ENCODE measurements at places on chromosomes 1 and 21.

DNA sequence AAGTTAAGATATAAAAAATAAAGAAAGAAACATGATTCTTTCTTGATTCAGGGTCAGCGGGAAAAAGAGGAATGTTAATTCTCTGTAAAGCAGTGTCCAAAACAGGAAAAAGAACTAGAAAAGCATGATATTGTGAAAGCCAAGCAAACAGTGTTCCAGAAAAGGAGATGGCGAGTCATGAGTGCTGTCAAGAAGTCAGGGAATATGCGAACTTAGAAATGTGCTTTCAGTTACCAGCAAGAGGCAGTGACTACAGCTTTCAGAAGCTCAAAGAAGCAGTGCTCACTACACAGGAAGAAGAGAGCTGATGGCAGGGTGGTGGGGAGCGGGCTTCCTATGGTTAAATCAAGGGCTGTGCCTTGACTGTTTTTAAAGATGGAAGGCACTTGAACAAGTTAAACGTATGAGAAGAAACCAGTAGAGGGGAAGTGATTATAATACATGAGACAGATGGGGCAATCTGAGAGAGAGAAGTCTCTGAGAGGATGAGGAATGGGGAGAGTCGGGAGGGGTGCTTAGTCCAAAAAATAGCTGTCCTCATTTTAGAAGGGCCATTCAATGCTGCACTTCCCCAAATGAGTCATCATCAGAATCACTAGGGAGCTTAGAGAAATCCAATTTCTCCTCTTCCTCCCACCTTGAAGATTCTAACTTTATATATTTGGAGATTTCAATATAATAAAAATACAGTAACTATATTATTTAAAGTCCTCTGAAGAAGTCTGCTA is 90.4 kb downstream of the KCNK1 start:
- no peak for DNase-seq

GRCh38 chr1:6601049-6601922 is 1.4 kb downstream of the KLHL21 start:
- DNase-seq: no peak

- DNase-seq: no peak
Measured at GRCh38 chr1:116855191-116855619, 54.5 kb upstream of the PTGFRN start.

- no peak for DNase-seq
Measured at GRCh38 chr1:166588741-166589140, 250.5 kb upstream of the POGK start.

- no peak for DNase-seq
Measured at GRCh38 chr1:174841747-174842146, 158.0 kb upstream of the CACYBP start.

- no peak for DNase-seq
Measured at GRCh38 chr1:223487887-223488259, 94.7 kb downstream of the CCDC185 start.

DNA sequence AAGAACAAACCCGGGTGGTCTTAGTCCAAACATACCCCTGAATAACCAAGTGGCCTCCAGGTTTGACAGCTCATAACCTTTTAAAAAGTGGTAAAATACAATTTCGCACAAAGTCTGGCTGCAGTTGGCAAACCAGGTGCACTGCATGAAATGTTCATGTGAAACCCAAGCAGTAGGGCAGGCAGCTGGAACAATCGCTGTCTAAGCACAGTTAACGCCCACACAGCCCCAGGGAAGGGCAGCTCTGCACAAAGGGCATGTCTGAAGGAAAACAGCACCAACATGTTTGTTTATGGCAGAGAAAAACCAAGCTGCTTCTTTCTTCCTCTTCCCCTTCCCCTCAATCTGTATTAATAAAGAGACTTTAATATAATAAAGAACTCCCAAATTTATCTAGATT is 49.5 kb downstream of the KIAA1614 start:
- DNase-seq: no peak

DNA sequence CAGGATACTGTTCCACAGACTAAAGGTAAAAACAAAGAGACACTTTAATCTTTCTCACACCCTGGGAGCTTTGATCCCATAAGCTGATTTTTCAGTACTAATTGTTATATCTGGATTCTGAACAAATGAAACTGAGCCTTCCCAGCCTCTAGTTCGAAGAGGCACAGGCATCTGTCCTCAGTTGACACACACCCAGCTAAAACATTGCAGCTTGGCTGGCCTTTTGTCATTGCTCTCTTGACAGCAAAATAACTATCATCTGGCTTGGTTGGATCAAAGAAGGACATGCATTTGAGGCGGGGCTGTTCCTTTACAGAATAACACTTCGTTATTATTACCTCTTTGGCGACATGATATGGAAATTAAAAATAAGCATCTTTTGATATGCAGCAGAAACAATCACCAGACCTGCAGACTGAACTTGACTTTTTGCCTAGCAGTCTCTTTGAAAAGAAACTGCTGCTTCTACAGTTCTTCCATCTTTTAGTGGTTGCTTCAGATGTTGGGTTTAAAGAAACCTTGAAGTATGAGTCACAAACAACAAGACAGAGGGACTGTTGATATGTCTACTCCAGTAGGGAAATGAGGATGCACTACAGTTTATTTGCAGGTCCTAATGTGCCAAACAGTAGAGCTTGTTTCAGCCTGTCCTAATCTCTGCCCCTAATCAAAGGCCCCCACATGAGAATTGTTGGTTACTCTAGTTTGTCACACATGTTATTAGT is 166.5 kb downstream of the TPR start:
- no peak for DNase-seq

GRCh38 chr21:28308516-28308915 is 684.2 kb downstream of the LTN1 start:
- no peak for DNase-seq

DNA sequence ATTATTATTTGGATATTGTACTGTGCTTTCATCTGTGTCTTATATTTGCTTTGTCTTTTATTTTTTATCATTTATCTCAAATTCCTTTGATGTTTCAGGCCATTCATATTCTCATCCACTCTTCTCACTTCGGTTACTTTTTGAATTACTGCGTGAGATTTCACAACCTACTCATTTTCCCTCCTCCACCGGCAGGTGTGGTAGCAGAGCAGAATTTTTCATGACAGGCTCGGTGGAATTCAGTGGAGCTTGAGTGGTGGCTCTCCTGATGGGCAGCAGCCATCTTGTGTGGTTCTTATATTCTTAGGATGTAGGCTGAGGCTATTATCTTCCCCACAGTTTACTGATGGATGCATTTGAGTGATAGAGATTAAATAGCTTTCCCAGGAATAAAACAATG is 92.3 kb upstream of the IVNS1ABP start:
- no peak for DNase-seq

- no peak for DNase-seq
Measured at GRCh38 chr1:77538956-77539518, 143.4 kb downstream of the ZZZ3 start.

DNA sequence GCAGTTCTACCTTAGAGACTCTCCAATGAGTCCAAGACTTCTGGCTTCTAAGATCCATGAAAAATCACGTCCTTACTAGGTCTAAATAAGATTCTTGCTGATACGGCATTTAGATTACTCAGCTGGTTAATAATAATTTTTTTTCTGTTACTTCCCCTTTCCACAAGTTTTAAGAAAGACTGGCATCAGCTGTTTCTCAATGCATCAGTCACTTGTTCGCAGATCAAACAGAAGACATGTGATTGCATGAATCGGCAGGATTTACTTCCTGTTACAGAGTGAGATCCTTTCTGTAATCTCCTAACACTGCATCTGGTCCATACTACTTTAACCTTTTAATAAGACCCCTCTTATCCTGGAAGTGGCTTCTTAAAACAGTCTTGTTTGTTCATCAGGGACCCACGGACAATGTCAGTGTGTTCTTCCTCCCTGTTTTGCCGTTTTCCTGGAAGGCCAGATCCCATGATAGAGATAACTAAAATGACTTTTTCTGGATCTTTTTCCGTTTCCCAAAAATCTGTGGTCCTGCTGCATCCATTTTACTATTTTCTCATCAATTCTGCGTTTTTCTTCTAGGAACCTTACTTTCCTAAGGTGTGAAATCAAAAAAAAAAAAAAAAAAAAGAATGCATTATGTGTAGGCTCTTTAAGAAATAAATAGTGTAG is 6.1 kb downstream of the NPL start:
- no peak for DNase-seq

All from NCI-H748 treated with DMSO at 0.1 percent for 48 hours (cell line).